Endodermal cell (in vitro differentiated cells): ENCODE measurements at places on chromosomes 2 and 18. TPM values are rescaled to one million over a fixed set of nuclear protein-coding genes. Genes with fewer than 3 reads are reported as not detected.

Gene RIOK3
- 35.6 and 45.0 TPM in 2 replicates for total RNA-seq

Gene GRP
- total RNA-seq: 4.4 and 6.1 TPM in 2 replicates

Gene CFC1
- 6.4 and 6.9 TPM in 2 replicates for total RNA-seq

Gene IL18R1
- total RNA-seq: 2.4 to 9.2 TPM (median 4.5 TPM) in 3 replicates

DNA sequence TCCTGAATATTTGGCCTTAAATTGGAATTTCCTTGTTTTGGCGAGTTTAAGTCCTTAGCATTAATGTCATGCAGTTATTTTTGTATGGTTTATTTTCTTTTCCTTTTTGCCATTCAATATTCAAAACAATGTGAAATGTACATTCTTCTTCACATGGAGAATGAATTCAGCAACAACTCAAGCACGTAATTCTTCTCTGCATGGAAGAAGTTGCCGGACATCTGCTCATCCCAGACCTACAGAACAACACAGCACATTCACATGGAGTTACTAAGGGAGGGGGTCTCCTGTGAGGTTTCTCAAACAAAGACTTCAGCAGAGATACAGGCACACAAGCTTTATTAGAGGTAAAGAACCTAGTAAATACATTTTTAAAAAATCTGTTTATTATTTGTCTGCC lies 236.8 kb downstream of the SATB2 start:
- H3K36me3 ChIP-seq: no peaks in the 10 kb centered on the region
- DNase-seq: no peak
- H3K4me3 ChIP-seq: no peak overlapping the region
- peaks cover 4% of the 10 kb centered on the region for H3K4me1 ChIP-seq

Gene FABP1
- total RNA-seq: not detected in 3 replicates

DNA sequence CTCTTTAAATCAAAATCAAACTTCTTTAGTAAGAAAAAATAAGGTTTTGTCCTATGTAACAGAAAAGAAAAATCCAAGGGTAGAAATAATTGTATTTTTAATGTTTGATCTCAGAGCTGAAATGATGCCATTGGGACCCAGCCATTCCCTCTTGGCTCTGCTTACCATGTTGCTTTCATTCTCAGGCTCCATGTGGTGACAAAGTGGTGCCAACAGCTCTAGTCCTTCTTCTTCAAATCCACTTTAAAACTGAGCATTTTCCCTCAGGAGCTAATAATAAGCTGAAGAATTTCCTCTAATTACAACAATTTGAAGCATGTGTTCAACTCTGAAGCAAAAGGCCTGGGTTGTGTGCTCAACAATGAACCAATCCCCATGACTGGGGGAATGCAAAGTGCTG lies 327.9 kb downstream of the EN1 start:
- H3K27me3 ChIP-seq: no peaks in the 10 kb centered on the region
- H3K4me1 ChIP-seq: no peaks in the 10 kb centered on the region
- no peak for DNase-seq
- no peaks in the 10 kb centered on the region for H3K36me3 ChIP-seq

- peaks cover 7% of the 10 kb centered on the region for H3K36me3 ChIP-seq
- no peak for DNase-seq
- H3K27me3 ChIP-seq: no peaks in the 10 kb centered on the region
- H3K4me1 ChIP-seq: no peaks in the 10 kb centered on the region
- H3K4me3 ChIP-seq: no peak overlapping the region
- no peak overlapping the region for H3K27ac ChIP-seq
Observed at GRCh38 chr2:241289597-241289996, 25.9 kb downstream of the HDLBP start.

Gene SULT1C4
- total RNA-seq: 2.7 and 3.5 TPM in 2 replicates

Gene KCNK3
- total RNA-seq: not detected in 2 replicates

DNA sequence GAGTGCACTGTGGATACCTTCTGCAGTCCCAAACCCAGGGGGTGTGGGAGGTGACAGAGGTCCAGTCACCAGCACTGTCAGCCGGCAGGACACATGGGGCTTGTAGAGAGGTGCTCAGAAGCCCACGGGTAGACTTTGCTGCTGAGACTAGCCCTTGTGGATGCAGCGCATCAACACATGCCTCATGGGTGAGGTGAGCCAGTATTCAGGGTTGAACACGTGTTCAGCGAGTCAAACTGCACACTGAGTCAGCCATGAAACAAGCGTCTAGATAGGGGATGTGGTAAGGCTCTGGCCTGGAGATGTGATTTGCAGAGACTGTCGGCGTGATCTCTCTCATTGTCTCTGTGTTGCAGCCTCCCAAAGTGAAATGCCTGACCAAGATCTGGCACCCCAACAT lies 35.8 kb upstream of the SCLY start:
- no peaks in the 10 kb centered on the region for H3K4me1 ChIP-seq
- H3K27me3 ChIP-seq: no peaks in the 10 kb centered on the region
- H3K27ac ChIP-seq: no peak overlapping the region
- no peak overlapping the region for H3K4me3 ChIP-seq

DNA sequence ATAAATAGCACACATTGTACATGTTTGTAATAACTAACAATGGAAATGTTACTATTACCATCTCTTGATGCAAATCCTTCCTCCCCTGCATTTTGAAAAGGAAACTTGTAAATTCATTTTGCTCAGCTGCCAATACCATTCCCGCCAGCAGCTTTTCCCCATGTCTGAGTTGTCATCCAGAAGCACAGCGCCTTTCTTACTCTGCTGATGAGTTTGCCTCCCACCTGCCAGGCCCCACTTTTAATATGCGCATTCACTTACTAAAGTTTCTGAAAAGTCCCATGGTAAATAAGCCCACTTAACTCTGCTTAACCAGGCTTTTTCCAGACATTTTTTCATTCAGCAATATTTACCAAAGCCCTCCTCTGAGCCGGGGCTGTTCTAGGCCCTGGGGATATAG lies 3.9 kb downstream of the CHST10 start:
- DNase-seq: peak; percentile 54
- no peaks in the 10 kb centered on the region for H3K4me1 ChIP-seq
- peak overlapping the region; percentile 81 for H3K27ac ChIP-seq
- H3K27me3 ChIP-seq: no peaks in the 10 kb centered on the region

GRCh38 chr18:49499046-49499637 lies 12.1 kb upstream of the C18orf32 start:
- no peak overlapping the region for H3K27ac ChIP-seq
- H3K4me3 ChIP-seq: no peak overlapping the region
- H3K4me1 ChIP-seq: peaks cover 5% of the 10 kb centered on the region
- H3K36me3 ChIP-seq: no peaks in the 10 kb centered on the region

GRCh38 chr2:143901185-143901842 lies 618.6 kb downstream of the ZEB2 start:
- no peak overlapping the region for H3K27ac ChIP-seq
- no peaks in the 10 kb centered on the region for H3K36me3 ChIP-seq
- H3K27me3 ChIP-seq: no peaks in the 10 kb centered on the region

GRCh38 chr2:11998626-11999378 lies 252.4 kb downstream of the LPIN1 start:
- H3K36me3 ChIP-seq: no peaks in the 10 kb centered on the region
- H3K4me3 ChIP-seq: no peak overlapping the region
- H3K27ac ChIP-seq: no peak overlapping the region
- peaks cover 6% of the 10 kb centered on the region for H3K4me1 ChIP-seq
- DNase-seq: no peak

Gene MRO
- total RNA-seq: 0.20 and 0.35 TPM in 2 replicates
